NCI-H226 (cell line): ENCODE measurements at places on chromosomes 12 and 14.

DNA sequence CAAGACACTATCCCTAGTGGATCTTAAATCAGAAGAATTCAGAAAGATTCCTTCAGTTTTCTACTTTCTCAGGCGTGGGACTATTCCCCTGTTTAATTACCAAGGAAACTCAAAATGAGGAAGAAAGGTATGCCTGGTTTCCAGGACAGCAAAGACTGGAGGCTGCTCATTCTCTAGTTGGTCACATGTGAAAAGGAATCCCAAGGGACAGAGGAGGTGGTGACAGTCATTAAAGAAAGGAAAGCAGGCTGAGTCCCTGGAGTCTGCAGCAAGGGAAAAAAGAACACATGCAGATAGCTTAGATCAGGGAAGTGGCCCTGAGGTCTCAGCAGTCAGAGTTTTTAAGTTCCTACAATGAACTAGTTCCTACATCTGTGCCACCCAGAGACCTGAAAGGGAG is 165.4 kb upstream of the CCDC198 start:
- DNase-seq: no peak

GRCh38 chr12:106205208-106206069 is 42.4 kb downstream of the CKAP4 start:
- no peak for DNase-seq

DNA sequence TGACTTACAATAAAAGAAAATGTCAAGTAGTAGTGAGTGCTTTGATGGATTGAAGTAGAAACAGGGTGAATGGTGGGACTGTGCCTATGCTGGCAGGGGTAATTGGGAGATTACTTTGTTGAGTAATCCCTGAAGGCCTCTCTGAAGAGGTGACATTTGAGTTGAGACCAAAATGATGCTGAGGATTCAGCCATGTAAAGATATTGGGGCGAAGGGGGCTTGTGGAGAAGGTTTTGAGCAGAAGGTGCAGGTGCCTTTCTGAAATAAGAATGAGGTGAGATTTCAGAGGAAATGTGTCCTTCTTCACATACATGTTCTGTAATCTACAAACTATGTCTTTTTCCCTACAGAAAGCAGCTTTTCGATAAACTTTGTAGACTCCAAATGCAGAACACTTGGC is 8.0 kb downstream of the GNG2 start:
- DNase-seq: no peak

GRCh38 chr12:50862316-50862715 is 19.6 kb downstream of the TMPRSS12 start:
- peak; percentile 68 for DNase-seq
